ENCODE measurements at places on chromosomes 5 and 9. TPM values are rescaled to one million over a fixed set of nuclear protein-coding genes. Genes with fewer than 3 reads are reported as not detected.

GRCh38 chr9:27423915-27424710 is 100.0 kb upstream of the IFNK start:
- no peak for DNase-seq

DNA sequence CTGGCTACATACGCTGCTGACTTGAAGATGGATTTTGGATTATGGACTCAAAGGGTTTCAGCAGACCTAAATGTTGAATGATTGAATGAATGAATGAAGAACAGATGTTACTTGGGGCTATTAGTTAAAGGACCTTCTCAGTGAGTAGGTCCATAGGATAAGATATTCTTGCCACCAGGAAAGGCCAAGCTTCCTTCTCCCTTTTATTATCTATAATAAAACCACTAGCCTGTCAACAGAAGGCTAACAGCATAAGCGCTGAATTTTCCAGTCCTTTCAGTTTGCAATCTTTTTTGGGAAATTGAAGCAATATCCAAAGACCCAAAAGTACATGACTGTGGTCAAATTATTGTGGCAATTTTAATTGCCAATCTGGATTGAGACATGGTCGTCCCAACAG is 113.3 kb downstream of the SV2C start:
- no peak for DNase-seq

- no peak for DNase-seq
These were observed 1.1 kb downstream of the GPBP1 start for GRCh38 chr5:57174890-57175510.

GRCh38 chr9:114989600-114990410 is 59.4 kb upstream of the TNFSF8 start:
- no peak for DNase-seq

DNA sequence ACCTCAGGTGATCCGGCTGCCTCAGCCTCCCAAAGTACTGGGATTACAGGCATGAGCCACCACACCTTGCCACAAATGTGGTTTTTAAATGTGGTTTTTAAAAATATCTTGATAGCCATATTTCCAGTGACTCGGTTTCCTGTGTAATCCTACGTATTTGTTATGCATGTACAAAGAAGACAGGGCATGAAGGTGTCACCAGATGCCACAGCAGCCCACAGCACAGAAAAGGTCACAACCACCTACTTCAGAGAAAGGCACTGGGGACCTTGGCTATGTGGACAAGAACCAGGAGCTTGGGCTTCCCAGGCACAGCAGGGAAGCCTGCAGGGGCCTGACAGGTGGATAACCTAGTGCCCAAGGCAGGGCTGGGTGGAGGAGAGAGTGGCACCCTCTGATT is 38.0 kb downstream of the C9orf50 start:
- DNase-seq, result no peak

Gene ECPAS
- 108 TPM for total RNA-seq

Gene BAAT
- total RNA-seq, result not detected

Gene FOXD4
- total RNA-seq, result not detected

Gene QRFP
- not detected for total RNA-seq

Gene ZNF658
- 5.2 TPM for total RNA-seq

Gene DDX31
- total RNA-seq, result 10.2 TPM
